ENCODE measurements at places on chromosomes 1 and 21.

- DNase-seq, result no peak
These were observed 159.1 kb upstream of the C8B start for GRCh38 chr1:57124768-57125446.

DNA sequence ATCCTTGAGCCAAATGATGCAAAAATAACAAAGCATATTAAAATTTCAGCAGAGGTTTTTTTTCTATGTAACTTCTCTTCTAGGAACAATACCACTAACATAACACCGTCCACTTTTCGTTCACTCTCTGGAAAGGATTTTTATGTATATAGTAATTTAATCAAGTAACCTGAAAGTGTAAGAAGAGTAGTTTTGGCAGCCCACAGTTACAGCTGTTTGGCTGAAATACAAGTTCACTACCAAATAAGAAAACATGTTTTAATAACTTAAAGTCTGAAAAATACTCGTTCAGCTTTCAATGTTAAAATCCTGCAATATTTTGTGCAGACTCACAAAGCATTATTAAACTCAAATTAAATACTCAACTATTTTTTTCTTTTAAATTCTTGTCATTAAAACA lies 896.8 kb upstream of the ADGRL4 start:
- no peak for DNase-seq

DNA sequence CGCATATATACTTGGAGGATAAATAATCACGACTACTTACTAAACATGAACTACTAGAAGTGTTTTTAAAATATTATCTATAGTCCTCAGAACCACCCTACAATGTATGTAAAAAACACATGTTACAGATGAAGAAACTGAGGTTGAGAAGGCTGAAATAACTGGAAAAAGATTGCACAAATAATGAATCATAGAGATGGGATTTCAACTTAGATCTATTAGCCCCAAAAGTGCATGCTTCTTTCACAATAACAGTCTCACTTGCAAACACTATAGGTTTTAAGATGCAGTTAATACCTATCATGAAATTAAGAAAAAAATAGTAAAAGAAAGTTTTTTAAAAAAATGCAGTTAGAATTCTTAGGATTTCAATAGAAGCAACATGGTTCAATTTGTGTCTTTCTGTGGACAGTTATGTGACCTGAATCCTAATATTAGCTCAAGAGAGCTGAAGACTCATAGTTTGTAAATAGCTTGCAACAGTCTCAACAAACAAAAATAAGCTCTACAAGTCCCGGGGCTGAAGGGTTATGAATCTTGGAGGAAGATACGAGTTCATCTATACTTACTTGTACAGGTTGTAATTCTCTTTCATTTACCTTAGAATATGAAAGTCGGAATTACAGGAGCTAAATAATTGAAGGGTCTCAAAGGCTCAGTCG lies 58.6 kb upstream of the NTPCR start:
- no peak for DNase-seq

DNA sequence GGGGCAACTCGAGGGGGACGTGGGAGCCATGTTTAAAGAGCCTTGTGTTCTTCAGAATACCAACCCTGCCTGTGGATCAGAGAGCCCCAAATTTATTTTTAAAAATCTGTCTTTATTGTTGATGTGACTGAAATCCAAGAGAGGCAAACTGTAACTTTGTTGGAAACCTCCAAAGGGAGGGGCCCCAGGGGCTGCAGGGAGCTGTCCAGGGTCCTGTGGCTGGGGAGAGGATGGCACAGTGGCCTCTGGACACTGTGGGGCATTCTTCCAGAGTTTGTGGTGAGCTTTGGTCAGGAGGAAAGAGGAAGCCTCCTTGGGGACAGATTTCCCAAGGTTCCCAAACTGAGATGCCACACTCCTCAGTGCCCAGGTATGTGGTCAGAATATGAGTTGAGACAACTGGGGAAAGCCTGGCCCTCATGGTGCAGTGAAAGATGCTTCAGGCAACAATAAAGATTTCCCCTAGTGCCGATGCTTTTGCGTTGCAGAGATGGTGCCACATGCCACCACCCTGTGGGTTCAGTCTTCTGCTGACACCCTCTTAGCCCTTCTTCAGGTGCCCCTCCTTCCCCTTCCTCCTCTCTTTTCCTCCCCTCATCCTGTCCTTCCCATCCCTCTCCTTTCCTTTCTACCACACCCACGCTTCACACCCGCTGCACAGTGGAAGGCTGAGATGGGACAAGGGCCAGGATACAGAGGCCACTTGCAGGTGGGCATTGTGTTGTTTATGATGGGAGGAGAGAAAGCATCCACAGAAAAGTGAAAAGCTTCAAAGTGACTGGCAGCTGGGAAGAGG lies 122.1 kb downstream of the UCK2 start:
- no peak for DNase-seq

- DNase-seq, result no peak
These were observed 696.2 kb upstream of the PRMT6 start for GRCh38 chr1:106360252-106360651.

GRCh38 chr1:154960446-154961136 lies 991 bp downstream of the PYGO2 start:
- no peak for DNase-seq

DNA sequence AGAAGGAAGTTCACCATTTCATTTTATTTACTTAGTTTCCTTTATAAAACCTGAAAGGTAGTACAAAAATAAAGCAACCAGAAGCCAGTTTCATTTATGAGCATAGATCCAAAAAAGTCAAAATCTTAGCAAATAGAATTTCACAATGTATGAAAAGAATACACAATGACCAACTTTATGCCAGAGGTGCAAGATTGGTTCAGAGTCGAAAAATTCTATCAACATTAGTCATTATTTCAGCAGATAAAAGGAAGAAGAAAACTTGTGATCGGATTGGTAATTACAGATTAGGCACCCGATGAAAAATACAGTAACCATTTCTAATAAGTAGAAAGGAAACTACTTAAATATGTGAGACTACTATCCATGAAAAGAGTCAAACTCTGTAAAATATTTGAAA lies 89.1 kb downstream of the ITSN1 start:
- DNase-seq, result no peak

GRCh38 chr1:32798679-32799416 lies 18.3 kb downstream of the YARS1 start:
- DNase-seq, result no peak

DNA sequence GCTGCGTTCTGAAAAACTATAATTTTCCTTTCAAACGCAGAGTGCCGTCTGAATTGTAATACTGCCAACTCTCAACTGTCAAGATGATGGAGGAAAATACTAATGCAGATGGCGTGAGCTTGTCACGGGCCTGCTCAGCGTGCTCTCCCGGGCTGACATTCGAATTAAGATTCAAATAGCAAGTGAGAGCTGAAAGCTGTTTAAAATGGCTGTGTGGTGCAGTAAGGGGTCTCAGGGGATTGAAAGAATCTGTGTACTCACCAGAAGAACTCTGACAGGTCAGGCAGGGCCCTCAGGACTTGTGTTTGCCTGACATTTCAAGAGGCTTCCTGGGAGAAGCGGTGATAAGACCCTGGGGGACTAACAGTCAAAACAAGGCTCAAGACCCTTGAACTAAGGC lies 33.1 kb downstream of the ZMYND12 start:
- DNase-seq, result peak; percentile 48

DNA sequence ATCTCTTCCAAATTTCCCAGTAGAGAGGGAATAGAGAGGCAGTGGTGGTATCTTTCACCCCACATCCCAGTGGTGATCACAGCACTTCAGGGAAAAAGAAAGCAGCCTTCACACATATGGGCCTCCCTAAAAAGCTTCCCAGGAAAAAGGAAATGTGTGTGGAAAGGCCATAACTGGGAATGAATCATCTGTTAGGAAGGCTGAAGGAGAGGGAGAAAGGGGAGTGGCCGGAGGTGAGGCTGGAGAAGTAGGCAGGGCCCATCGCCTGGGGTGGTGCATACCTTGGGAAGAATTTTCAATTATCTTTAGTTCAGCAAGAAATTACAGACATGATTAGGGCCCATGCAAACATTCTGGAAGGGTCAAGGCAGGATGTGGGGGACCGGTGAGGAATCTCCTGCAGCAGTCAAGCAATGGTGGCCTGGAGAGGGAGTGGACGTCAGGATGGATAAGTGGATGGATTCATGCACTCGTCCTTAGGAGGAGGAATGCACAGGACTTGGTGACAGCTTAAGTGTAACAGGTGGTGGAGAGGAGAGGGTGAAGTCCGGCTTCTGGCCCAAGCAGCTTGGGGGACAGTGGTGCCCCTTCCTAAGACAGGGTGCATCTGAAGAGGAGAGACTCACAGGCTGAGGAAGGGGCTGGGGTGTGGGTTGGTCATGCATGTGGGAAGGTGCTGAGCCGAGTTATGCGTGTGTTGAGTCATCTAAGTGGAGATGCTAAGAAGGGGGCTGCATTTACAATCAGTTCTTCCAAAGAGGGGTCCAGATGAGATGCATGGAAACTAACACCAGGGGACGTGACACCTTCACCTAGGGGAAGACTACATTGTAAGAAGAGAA lies 17.9 kb downstream of the HIVEP3 start:
- DNase-seq, result no peak

GRCh38 chr1:76919085-76919484 lies 51.8 kb downstream of the ST6GALNAC5 start:
- no peak for DNase-seq

GRCh38 chr1:201742476-201742875 lies 86.5 kb upstream of the IPO9 start:
- no peak for DNase-seq

DNA sequence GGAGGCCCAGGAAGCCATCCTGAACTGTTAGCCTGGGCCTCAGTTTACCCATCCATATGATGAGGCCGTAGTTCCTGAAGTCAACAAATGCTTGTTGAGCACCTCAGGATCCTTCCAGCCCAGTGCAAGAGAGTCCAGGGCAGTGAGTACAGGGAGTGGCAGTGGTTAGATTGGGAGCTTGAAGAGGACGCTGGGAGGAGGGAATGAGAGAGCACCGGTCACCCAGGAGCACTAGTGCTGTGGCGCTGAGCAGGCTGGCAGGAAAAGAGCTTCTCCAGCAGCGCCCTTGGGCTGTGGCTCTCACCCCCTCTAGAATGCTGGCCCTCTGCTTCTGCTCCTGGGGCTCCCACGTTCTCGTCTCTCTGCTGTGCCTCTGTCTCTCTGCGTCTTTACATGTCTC lies 10.2 kb upstream of the SSBP3 start:
- no peak for DNase-seq

GRCh38 chr1:9871707-9872425 lies 38.2 kb downstream of the CTNNBIP1 start:
- no peak for DNase-seq

DNA sequence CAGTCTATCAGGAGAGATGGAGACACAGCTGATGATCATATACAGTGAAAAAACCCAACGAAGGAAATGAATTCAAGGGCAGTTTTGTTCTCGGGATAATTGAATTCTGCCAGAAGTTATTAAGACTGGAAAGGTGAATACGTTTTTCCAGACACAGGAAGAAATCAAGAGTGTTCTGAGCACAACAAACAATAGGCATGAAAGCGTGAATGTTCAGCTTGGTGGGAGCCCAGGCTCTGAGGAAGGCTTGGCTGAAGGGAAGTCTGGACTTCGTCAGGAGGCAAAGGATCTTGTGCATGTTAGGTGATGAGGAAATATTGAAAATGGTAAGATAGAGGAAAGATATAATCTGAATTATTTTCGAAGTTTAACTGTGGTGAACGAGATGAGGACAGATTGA lies 50.4 kb downstream of the CYYR1 start:
- DNase-seq, result no peak

- DNase-seq, result no peak
These were observed 65.8 kb downstream of the SYT2 start for GRCh38 chr1:202644219-202645096.

DNA sequence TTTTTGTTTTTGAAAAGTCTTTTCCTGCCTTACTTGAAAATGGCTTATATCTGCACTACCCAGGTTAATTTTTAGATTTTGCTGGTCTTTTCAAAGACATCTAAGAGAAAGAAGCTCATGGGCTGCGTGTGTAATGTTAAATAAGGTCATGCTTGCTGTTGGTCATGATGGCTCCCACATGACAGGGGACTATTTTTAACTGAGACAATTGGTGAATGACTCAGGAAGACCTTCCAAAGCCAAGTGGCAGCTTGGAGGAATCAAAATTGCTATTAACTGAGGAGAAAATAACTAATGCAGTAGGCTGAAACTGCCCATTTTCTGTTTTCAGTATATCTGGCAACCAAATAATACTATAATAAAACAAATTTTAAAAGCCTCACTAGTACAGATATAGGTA lies 117.1 kb upstream of the SPAG17 start:
- no peak for DNase-seq

GRCh38 chr1:39995973-39996393 lies 41.0 kb downstream of the MFSD2A start:
- peak; percentile 51 for DNase-seq

- DNase-seq, result no peak
These were observed 10.3 kb downstream of the RNU1-2 start for GRCh38 chr1:16905868-16906702.

DNA sequence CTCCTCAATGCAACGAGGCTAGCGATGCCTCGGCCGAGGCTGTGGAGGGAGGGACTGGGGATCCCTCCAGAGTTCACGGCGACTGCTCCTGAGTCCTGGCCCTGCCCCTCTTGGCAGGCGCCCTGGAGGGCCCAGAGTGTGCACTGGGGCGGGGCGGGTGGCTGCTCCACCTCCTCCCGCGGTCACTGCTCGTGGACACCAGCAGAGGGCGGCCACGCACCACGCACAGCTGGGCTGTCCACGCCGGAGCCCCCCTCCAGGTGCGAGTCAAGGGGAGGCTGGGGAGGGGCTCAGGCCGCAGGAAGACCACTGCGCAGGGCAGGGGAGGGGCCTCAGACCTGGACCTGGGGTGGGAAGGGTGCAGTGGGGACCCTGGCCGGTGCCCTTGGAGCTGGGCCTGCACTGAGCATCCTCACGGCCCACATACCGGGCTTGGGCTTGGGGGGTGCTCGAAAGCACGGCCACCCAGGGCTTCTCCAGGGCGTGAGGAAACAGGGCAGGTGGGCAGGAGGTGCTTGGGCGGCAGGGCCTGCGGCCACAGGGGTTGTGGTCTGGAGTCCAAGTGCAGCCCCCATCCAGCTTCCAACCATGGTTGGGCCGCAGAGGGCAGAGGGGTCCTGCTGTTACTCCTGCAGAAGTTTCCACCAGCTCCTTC lies 20.6 kb upstream of the TTC34 start:
- DNase-seq, result no peak

- DNase-seq, result no peak
These were observed 2.3 kb upstream of the LCE3D start for GRCh38 chr1:152582647-152583046.

- no peak for DNase-seq
These were observed 16.3 kb downstream of the KIAA0040 start for GRCh38 chr1:175176246-175176645.

Data from NCI-H446 treated with DMSO at 0.1 percent for 48 hours (cell line).